ENCODE measurements at places on chromosomes 1 and 21.
A peak's percentile ranks its signal among the peaks of the same experiment; 100 is the strongest.

GRCh38 chr1:3457910-3458883, 3.7 kb downstream of the ARHGEF16 start:
- DNase-seq, result no peak

- no peak for DNase-seq
These were observed 3.7 kb upstream of the QSOX1 start for GRCh38 chr1:180150982-180151381.

GRCh38 chr1:25068829-25069228, 138.8 kb upstream of the RUNX3 start:
- DNase-seq, result no peak

- DNase-seq, result peak; percentile 88
These were observed 111.9 kb downstream of the PTPN14 start for GRCh38 chr1:214439352-214440119.

GRCh38 chr1:207824691-207825408, 73.0 kb downstream of the CD46 start:
- no peak for DNase-seq

GRCh38 chr1:168932539-168932938, 174.0 kb upstream of the ATP1B1 start:
- DNase-seq, result no peak

GRCh38 chr1:36625935-36626310, 143.2 kb upstream of the CSF3R start:
- DNase-seq, result no peak

DNA sequence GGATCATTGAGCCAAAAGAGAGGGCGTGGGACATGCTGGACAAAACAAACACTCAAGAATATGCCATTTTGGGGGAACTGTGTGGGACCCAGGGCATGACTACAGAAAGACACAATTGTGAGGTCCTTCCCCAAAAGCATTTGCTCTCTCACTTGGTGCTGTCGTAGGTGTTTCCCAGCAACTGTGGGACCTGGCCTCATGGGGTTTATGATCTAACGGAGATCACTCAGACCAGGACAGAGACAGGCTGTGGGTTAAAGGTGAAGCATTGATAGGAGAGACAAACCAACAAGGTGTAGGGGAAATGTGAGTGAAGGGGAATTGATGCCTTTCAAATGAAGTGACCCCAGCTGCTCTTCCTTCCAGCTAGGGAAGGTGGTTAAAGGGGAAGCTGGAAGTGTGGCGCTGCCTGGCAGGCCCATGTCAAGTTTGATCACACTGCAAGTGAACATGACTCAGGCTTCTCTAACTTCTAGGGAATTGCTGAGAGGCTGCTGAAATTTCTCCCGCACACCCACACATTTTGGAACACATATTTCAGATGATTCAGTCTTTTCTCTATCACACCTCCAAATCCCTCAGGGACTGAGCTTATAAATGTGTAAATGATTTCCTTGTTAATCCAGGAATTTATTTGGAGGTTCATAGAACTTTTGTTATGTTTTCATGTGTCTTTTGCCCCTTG, 30.2 kb downstream of the TRAF5 start:
- no peak for DNase-seq
